ENCODE measurements at places on chromosomes 11 and 22.

- no peak for DNase-seq
Observed at GRCh38 chr22:23764899-23765881, 2.4 kb downstream of the C22orf15 start.

DNA sequence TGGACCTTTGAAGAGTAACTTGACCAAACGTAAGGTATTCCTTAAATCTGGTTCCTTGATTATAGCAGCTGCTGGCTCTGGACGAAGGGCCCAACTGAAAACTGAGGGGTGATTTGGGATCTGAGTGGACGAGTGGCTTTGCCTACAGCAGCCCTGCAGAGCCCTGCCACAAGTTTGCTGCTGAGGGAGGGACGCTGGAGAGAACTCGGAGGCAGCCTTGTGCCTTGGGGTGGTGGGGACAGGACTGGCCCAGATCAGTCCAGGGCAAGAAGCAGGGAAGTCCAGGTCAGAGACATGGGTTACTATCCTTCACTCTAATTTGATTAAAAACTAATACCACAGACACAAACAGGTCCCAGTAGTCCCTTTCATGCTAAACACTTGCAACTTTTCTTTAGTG lies 89.6 kb upstream of the PITPNB start:
- DNase-seq = no peak

DNA sequence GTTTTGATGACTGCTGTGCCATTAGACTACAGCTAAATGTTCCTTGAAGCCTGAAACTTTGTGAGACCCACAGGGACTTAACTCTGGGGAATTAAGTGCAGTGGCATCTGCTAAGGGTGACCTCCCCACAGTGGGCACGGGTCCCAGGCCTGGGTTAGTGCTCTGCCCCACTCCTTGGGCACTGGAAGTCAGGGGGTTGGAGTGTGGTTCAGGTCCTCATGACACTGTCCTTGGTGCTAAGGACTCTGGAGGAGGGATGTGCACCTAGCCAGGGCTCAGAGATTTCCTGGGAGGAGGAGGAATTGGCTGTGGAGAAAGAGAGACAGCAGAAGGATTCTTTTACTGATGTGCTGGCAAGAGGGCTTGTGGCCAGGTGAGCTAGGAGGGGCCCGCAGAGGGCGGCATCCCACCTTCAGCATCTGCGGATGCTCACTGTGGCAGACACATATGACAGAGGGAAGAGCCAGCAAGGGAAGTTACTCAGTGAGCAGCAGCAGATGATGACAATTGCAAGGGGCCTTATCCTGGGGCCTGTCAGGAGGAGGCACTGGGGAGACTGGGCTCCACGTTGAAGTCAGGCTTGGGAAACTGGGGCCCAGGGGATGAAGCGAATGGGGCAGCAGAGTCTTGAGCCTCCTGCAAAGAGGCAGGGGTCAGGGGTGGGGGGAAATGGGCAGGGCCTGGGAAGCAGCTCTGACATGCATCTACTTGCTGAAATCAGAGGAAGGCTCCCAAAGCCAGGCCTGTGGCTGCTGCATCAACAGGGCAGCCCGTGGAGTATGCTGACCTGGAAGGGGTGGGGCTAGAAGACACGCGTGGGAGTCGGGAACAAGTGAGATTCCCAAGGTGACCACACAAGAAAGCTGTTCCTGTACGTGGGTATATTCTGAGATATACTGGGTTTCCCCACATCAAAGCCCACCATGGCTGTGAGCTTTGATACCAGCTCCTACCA lies 144.0 kb downstream of the MPPED1 start:
- DNase-seq = no peak

DNA sequence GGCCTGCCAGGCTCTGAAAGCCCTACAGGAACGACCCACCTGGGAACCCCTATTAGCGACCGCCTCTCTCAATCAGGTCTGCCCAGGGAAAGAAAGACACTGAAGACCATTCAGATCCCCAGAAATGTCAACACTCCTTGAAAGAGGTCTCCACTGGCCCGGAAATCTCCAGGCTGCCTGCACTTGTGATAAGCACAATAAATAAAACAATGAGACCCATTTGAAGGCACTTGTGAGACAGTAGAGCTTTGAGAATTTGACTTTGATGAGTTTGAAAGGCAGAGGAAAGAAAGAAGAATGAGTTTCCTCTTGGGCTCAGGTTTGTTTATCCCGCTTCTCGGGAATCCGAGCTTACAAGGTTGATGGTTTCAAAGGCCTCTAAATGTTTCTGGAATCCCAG lies 416.3 kb downstream of the BUD13 start:
- DNase-seq = no peak

DNA sequence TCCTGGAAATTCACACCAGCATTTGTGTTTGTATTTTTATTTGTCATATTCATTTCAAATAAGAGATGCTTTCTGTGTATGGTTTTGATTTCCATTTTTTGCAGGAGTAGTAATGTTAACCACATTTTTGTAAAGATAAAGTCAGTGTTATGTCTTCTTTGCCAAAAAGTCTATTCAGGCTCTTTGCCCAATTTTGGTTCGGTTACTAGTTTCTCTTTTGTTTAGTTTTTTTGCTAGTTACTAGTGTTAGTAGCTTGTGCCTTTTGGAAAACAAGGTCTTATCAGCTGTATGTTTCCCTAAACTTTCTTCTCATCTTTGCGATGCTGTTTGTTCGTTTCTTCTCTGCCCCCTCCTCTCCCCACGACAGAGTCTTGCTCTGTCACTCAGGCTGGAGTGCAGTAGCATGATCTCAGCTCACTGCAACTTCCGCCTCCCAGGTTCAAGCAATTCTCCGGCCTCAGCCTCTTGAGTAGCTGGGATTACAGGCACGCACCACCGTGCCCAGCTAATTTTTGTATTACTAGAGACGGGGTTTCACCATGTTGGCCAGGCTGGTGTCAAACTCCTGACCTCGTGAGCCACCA lies 112.3 kb upstream of the GRK3 start:
- DNase-seq = no peak
